Kasumi-1 (cell line): ENCODE measurements at places on chromosomes 5 and 9.

- no peak for DNase-seq
Measured at GRCh38 chr9:124008694-124009530, 2.7 kb upstream of the LHX2 start.

DNA sequence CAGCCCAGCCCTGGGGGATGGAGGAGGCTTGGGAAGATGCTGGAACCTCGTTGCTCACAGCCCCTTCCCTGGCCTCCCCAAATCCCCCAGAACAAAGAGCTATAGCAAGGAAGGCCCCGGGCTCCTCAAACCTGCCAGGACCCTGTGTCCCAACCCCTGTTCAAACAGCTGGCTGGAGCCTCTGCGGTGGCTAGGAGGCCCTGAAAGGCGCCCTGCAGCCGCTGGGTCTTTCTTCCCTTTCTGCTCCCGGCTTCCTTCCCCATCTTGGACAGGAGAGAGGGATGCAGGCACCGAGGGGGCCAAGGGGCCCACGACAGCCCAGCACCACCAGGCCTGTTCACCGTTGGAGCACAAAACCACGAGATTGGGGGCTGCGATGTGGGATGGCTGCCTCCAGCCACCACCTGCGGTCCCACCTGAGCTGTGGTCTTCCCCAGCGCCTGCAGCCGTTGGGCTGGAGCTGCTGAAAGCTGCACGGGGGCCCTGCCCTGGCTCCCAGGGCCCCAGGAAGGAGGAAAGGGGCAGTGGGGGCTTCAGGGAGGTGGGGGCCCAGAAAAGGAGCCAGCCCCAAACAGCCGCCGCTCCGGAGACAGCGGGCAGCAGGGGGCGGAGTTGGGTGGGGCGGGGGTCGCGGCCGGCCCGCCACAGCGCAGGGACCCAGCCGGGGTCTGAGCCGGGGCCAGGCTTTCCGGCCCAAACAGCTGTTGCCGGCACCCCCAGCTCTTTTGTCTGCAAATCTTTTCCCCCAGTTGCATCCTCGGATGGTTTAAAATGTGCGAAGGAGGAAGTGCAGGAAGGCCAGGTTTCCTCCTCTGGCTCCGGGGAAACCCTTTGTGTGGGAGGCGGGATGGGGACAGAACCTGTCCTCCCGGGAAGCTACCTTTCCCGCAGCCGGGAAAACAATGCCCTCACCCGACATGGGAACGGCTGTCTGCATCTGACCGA is 16.1 kb downstream of the NOTCH1 start:
- DNase-seq: peak; percentile 88

- no peak for DNase-seq
Measured at GRCh38 chr9:2181792-2182191, 166.6 kb downstream of the SMARCA2 start.

GRCh38 chr9:108484468-108484867 is 371.3 kb downstream of the ACTL7B start:
- no peak for DNase-seq

- peak; percentile 47 for DNase-seq
Measured at GRCh38 chr9:91423785-91424402, at the start of gene NFIL3. TSS of gene NFIL3 (minus strand) at chr9:91423832. CDS start at chr9:91410734, 13,098 bp downstream.

GRCh38 chr5:108059334-108059733 is 322.6 kb downstream of the FBXL17 start:
- no peak for DNase-seq

DNA sequence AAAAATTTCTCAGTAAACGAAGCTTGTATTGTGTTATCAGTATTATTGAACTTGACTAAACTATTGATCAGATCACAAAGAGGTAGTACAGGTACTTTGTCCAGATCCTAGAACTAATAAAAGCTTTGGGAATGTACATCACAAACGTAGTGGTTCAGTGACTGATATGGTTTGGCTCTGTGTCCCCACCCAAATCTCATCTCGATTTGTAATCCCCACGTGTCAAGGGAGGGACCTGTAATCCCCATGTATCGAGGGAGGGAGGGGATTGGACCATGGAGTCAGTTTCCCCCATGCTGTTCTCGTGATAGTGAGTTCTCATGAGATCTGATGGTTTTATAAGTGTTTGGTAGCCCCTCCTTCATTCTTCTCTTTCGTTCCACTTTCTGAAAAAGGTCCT is 100.9 kb downstream of the ARRDC3 start:
- no peak for DNase-seq

DNA sequence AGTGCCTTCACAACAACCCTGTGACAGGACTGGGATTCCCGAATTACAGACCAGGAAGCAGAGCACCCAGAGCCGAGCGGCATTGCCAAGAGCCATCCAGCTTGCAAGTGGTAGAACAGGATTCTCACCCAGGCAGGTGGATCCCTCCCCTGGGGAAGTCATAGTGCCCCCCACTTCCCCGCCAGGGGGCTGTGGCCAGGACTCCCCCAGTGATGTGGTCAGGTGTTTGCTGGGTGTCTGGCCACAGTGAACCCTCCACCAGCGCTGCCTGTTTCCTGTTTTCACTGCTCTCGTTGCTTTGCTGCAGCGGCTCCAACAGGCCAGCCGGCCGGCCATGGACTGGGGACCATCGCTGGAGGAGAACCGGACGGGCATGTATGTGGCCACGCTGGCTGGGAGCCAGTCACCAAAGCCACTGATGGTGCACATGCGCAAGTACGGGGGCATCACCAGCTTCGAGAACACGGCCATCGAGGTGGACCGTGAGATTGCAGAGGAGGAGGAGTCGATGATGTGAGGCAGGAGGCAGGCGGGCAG is 19.3 kb downstream of the SLC6A7 start:
- peak; percentile 89 for DNase-seq

DNA sequence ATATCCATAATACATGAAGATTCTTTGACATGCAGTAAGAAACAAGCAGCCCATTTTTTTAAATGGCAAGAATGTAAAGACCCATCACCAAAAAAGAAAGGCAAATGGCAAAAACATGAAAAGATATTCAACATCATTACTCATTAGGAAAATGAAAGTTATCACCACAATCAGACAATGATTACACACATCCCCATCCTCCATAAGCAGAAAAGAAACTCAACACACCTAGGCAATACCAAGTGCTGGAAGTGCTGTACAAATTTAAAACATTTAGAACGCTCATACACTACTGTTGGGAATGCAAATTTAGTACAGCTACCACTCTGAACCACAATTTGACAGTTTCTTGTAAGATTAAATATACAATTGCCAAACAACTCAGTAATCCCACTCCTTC is 466.7 kb downstream of the ACTL7B start:
- DNase-seq: no peak

GRCh38 chr5:74514888-74515551 is 125.5 kb downstream of the ENC1 start:
- no peak for DNase-seq

- DNase-seq: no peak
Measured at GRCh38 chr9:137744632-137745183, 125.9 kb downstream of the EHMT1 start.

DNA sequence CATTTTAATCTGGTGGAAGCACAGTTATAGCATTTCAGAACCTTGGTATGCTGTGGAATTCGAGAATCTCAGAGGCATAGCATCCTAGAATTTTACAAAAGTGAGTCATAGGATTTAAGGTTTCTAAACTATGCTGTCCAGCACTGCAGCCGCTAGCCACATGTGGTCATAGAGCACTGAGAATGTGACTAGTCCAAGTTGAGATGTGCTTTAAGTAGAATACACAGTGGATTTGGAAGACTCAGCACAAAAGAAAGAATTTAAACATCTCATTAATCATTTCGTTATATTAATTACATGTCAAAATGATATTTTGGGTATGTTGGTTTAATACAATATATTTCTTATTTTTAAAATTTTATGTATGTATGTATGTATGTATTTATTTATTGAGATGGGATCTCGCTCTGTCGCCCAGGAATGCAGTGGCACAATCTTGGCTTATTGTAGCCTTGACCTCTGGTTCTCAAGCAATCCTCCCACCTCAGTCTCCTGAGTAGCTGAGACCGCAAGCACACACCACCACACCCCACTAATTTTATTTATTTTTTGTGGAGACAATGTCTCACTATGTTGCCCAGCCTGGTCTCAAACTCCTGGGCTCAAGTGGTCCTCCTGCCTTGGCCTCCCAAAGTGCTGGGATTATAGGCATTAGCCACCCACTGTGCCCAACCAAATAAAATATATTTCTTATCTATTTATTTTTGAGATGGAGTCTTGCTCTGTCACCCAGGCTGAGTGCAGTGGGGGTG is 20.4 kb upstream of the RPS14 start:
- DNase-seq: no peak

- no peak for DNase-seq
Measured at GRCh38 chr5:176734756-176735342, 75.5 kb upstream of the UNC5A start.

DNA sequence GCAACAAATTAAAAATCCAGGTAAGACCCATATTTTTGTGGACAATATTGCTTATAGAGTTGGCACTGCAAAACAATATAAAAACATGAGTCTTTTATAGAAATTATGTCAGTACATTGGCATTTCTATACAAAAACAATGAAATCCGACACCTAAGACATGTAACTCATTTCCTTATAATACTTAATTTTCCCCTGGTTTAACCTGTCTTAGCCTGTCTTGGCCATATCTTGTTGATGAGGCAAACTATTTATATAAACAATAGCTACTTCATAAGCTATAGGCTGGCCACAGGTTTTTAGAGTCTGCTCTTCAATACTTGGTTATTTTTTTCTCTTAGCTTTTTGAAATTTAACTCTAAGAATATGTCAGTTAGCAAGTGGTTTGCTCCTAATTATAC is 44.7 kb upstream of the IZUMO3 start:
- DNase-seq: no peak

- DNase-seq: no peak
Measured at GRCh38 chr5:97131139-97131710, 11.2 kb downstream of the LIX1 start.

DNA sequence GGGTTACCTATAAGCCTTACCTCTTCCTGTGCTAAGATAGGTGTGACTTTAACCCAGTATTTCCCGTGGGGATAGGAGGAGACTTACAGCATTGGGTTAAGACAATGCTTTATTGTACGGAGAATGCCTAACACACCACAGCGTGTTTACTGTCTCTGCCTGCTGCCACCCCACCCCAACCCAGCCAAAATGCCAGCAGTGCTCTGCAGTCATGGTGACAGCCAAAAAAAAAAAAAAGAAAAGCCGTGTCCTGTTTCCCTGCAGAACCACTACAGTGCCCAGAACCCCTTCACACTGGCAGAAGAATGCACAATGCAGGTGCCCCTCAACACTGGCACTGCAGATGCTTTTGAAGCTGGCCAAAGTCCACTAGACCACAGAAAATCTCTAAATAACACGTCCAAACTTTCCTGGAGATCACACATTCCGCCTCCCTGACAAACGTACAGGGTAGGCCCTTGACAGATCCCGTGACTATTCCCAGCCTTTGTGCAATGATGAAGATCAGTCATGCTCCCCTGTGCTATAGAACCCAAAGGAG is 102.2 kb downstream of the SERINC5 start:
- DNase-seq: no peak

DNA sequence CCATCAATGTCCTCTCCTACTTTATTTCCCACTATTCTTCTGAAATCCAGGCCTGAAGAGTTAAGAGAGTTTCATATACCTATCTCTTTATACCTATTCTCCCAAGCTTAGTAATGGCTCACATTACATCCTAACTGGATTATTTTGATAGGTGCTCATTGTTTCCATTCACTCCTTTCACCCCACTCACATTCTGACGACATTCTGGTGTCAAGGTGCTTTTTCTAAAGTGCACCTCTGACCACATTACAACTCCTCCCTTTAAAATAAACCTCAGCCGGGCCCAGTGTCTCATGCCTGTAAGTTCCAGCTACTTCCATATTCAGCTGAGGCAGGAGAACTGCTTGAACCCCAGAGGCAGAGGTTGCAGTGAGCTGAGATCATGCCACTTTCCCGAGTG is 417.1 kb downstream of the BNC2 start:
- no peak for DNase-seq

DNA sequence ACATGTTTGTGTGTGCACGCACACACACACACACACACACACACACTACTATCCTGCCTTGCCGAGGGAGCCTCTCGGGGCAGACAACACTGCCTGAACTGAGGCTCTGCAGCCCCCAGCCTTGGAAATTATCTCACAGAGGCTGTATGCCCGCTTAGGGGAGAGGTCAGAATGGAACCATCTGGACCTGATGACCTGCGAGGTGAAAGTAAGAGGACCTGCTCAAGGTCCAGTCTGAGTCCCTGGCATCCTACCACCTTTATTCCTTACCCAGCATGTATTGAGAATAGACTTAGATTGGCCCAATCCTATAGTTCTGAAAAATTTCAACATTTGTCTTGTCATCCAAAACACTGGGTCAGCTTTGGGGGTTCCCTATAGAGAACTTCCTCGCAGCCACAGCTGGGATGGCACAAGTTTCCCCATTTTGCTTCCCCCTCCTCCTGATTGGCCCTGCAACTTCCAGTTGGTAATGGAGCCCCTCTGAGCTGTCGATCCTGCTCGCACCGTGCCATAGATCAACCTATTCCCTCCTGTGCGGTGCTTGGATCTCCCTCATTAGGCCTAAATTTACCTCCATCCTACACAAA is 10.2 kb downstream of the MVB12B start:
- DNase-seq: no peak

DNA sequence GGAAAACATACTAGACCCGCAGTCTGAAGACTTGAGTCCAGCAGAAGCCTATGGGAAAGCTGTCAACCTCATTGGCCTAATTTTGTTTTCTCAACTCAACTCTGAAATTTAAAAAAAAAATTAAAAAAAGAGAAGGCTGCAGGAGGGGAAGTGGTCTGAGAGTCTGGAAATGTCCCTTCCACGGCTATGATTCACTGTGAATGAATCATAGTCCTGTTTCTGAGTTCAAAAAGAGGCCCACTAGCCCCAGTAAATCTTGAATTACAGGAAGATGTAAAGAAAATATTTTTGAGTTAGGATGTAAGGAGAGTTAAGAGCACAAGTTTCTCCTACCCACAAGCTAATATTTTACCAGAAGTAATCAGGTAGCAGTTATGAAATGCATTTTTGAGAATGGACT is 565.5 kb upstream of the DMAC1 start:
- peak; percentile 43 for DNase-seq

DNA sequence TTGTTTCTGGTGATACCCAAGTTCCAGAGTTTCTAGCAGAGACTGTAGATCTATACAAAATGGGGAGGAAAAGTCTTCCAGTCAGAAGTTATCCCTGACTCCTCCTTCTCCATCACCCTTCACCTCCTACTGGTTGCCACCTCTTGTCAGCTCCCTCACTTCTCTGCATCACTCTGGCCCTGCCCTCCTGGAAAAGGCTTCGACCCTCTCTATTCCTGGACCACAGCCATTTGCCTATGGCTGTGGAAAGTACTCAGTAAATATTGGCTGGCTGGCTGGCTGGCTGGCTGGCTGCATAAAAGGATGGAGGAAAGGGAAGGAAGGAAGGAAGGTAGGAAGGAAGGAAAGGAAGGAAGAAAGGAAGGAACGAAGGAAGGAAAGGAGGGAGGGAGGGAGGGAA is 32.7 kb upstream of the ABCA1 start:
- DNase-seq: no peak

- DNase-seq: no peak
Measured at GRCh38 chr5:135356522-135357318, 42.3 kb downstream of the MACROH2A1 start.

GRCh38 chr5:19988457-19988856 is 457 bp upstream of the CDH18 start:
- no peak for DNase-seq
